ENCODE measurements at places on chromosomes 6 and 20.

GRCh38 chr6:36912030-36912454 is 26.3 kb downstream of the C6orf89 start:
- no peak for DNase-seq

DNA sequence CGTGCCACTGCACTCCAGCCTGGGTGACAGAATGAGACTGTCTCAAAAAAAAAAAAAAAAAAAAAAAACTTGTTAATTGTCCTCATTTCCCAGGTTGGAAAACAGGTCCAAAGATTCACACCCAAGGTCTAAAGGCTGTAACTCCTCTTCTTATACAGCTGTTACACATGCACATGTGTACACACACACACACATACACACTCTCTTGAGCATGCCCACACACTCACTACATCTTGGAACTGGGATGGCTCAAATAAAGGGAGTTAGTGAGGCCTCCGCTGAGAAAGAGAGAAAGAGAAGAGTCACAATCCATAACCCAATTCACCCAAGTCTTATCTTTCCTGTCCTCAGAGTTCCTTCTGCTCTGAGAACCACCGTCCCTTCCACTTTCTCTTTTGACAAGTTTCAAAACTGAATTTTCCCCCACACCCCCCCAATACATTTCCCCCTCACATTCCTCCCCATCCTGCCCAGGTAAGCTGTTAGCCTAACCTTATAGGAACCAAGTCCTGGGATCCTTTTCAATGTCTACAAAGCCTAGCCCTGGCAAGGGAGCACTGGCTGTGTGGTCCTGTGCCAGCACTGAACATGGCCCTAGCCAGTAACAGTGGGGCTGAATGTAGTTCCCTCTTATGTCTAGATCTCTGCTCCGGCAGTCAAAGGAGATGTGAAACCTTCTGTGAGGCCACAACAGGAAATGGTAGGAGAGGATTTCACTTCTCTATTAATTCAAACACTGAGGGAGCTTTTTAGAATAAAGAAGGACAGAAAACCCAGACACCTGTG is 3.2 kb upstream of the HLA-DMB start:
- no peak for DNase-seq

GRCh38 chr20:35547329-35547728 is 5.5 kb downstream of the ERGIC3 start:
- no peak for DNase-seq

GRCh38 chr6:21235162-21235561 is 358.4 kb upstream of the SOX4 start:
- DNase-seq = no peak

- no peak for DNase-seq
These were observed 23.0 kb upstream of the IER3 start for GRCh38 chr6:30767158-30767943.
